ENCODE measurements at places on chromosomes 4 and X.

- no peak for DNase-seq
Measured at GRCh38 chr4:133402616-133403015, 253.5 kb downstream of the PCDH10 start.

- DNase-seq = no peak
Measured at GRCh38 chr4:57102050-57102624, 8.0 kb downstream of the IGFBP7 start.

- peak; percentile 15 for DNase-seq
Measured at GRCh38 chr4:17618926-17619325, 4.5 kb downstream of the MED28 start.

DNA sequence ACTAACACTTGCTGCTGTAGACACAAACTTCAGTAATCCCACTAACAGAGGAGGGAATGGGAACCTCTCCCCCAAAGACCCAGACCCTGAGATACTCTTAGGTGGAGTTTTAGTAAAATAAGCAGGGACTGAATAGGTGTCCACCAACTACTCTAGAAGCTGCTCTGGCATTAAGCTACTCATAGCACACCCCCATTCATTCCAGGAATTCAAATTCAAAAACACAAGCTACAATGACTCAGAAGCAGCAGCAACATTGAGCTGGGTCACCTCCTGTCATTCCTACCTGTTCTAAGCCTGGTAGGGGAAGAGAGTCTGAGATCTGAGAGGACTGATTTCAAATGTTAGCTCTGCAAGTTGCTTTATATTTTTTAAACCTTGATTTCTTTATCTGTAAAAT, 135.4 kb upstream of the FRMPD4 start:
- DNase-seq = no peak

- no peak for DNase-seq
Measured at GRCh38 chrX:120140293-120140981, 18.0 kb upstream of the RHOXF2 start.

- DNase-seq = no peak
Measured at GRCh38 chr4:24858026-24858425, 54.8 kb downstream of the CCDC149 start.

- DNase-seq = no peak
Measured at GRCh38 chr4:156799121-156799589, 172.4 kb downstream of the PDGFC start.

DNA sequence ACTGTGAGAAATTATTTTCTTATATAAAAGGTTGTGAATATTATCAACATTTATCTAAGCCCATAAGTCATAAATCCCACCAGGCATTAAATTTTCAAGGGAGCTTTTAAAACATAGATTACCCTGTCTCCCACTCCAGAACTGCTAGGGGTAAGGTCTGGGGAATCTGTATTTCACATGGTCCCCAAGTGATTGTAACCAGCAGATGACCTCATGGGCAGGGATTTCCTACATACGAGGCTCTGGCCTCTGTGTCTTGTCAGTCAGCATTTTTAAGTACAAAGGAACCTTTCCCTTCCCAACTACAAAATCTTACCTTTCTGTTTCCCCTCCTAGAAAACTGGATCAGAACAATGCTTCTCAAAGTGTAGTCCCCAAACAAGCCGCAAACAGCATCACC, 188.6 kb downstream of the TSPAN5 start:
- DNase-seq = no peak

DNA sequence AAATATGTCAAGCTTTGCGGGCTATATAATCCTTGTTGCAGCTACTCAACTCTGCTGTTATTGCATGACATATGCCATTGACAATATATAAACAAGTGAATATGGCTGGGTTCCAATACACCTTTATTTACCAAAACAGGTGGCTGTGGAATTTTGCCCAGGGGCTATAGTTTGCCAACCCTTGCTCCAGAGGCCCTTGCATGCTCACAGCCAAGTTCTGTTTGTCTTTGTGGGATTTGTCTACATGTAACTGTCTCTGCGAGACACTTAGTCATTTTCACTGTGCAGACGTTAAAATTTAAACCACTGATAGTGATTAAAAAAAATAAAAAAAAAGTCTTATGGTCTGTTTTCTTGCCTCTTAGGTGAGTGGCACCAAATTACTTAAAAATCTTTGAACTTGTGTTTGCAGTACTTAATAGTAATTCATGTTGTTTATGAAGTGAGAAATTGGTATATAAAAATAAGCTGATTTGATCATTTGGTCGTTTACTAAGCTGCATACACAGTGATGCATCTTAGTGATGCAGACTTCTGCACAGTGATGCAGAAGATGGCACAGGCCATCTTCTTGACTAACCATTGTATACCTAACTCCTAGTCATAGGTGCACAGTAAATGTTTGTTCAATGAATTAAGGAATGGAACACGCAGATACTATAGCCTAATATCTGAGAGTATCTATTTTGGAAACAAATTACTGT, 170.9 kb downstream of the FRMPD4 start:
- no peak for DNase-seq

DNA sequence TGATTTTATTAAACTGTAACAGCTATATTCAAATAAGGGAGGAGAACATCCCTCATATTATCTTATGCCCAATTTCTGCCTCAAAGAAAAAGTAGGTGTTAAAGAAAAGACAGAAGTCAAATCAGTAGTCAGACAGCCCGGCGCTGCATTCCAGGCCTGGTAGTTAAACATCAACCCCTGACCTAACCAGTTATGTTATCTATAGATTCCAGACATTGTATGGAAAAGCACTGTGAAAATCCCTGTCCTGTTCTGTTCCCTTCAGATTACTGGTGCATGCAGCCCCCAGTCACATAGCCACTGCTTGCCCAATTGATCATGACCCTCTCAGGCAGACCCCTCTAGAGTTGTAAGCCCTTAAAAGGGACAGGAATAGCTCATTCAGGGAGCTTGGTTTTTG, 269.9 kb upstream of the GALNT7 start:
- no peak for DNase-seq

DNA sequence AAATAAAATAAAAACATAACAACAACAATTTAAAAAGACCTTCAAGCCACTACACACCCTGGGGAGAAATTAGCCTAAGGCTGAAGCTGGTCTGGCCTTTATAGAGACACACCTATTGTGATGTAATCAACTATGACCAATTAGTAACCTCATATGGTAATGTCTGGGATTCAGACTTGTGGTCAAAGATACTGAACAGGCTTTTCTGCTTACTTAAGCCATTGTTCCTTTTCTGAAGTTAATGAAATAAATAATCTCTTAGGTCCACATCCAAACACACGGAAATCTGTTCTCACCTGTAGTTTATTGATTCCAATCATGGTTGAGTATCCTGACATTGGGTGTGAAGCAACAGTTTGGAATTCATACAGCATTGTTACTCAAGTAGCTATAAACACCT, 152.5 kb downstream of the PLS3 start:
- DNase-seq = no peak

DNA sequence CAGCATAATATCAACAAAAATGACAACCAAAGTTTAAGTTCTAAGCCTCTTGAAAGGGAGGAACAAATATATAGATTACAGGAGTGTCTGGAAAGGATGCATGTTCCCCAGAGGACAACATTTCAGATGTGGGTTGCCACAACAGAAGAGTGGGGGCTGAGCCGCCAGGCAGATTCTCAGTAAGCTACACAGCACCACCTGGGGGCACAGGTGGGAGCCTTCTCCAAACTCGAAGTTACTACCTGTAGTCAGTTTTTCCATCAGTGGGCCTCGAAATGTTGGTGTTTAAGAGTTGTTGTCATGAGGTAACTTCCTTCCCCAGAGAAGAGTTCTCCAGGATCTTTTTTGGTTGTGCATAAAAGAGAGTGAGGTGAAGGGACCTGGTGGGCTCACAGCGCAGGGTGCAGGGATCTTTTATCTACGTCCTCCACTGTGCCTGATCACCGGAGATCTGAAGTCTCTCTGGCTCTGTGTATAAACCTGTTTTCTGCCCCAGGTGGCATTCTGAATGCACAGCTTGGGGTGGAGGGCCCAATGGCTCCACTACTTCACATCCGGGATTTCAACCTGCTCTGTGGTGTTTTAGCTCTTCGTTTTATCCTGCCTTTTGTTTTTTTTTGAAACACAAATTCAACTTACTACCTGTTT, 58.4 kb upstream of the STS start:
- no peak for DNase-seq

- no peak for DNase-seq
Measured at GRCh38 chrX:120228187-120228908, 22.3 kb upstream of the ZBTB33 start.

DNA sequence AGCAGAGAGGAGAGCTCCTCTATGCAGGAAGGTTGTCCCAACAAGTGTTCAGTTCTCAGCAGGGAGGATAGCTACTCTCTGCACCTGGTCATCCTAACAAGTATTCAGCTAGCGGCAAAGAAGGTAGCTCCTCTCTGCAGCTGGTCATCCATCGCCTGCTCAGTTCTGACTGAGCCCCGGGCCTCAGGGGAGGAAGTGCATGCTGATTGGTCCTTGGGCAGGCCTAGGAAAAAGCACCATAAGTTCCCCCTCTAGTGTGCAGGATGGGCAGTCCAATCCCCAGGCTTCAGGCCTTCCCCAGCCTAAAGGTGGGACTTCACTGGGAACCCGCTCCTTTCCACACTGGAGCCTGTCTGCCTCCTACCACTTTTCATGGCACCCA, 4.4 kb upstream of the FBXW7 start:
- DNase-seq = no peak

GRCh38 chr4:88802138-88802537, 104.5 kb upstream of the NAP1L5 start:
- no peak for DNase-seq

- DNase-seq = no peak
Measured at GRCh38 chrX:136221851-136222513, 29.2 kb downstream of the MAP7D3 start.

DNA sequence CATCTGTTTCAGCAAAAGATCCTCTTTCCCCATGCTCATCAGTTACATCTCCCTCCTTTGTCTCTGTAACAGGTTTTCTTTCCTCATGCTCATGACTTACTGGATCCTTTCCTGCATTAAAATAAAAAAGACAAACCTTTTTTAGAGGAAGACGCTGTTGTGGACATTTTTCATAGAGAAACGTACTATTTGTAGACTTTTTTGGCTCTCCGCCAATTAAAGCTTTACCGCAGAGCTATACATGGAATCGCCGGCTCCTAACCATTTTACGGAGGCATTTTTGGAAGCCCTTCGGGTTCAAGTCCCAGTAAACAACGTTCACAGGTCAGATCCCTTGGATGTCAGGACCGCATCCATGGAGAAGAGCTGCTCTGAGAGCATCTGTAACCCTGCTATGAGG, 1.3 kb downstream of the FAM9C start:
- DNase-seq = no peak

DNA sequence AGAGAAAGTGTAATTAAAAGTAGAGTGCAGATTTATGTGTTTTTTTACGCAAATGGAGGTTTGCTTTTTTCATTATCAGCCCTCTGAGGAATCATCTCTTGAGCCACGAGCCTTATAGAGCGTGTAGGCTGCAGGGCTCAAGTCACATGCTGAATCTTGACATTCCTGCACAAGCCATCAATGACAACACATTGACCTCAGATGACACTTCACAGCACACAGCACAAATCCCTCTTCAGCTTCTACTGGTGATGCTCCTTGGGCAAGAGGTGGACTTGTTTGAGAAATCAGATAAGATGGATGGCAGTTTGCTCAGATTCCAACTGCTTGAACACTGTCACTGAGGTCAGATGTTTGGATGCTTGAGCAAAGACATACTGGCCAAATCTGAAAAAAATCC, 250.6 kb downstream of the SNCA start:
- DNase-seq = no peak

DNA sequence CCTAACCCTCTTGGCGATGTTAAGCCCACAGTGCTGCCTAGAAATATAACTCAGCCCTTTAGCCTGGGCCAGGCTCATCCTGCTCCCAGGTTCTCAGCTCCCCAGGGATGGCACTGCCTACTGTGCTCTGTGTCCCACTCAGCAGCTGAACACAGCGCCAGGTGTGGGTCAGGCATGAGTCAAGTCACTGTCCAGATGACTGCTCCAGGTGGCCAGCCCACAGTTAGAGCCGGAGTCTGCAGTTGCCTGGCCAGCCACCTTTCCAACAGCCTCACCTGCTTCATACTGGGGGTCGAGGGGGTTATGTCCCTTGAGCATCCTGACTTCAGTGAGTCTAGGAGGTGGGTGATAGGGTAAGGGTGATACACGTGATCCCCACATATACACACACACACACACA, 48.4 kb downstream of the TBC1D14 start:
- no peak for DNase-seq

GRCh38 chr4:42751587-42751986, 94.7 kb upstream of the ATP8A1 start:
- no peak for DNase-seq

DNA sequence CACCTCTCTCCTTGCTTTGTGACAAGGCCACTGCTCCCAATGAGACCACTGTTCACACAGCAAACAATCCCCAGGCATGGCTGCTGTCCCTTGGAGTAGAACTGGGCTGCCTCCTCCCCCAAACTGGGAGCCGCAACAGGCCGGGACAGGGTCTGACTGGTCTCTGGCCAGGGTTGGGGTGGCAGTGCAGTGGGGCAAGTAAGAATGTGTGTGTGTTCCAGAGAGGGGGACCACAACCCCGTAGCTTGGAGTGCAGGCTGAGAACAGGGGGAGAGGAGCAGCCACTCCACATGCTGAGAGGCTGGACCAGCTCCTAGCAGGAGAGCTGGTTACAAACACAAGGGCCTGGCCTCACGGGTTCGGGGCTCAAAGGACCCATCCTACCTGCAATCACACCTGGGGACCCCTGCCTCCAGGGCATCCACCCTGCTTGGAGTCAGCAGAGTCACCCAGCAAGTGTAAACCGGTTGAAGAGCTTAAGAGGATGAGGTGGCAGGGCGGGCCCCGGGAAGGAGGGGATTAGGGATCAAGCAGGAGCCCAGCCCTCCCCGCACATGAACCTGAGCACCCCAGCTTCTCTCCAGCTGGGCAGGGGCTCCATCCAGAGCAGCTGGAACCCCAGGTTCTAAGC, 3.8 kb upstream of the ZNF185 start:
- DNase-seq = no peak
